ENCODE measurements at places on chromosomes 3 and 15.

DNA sequence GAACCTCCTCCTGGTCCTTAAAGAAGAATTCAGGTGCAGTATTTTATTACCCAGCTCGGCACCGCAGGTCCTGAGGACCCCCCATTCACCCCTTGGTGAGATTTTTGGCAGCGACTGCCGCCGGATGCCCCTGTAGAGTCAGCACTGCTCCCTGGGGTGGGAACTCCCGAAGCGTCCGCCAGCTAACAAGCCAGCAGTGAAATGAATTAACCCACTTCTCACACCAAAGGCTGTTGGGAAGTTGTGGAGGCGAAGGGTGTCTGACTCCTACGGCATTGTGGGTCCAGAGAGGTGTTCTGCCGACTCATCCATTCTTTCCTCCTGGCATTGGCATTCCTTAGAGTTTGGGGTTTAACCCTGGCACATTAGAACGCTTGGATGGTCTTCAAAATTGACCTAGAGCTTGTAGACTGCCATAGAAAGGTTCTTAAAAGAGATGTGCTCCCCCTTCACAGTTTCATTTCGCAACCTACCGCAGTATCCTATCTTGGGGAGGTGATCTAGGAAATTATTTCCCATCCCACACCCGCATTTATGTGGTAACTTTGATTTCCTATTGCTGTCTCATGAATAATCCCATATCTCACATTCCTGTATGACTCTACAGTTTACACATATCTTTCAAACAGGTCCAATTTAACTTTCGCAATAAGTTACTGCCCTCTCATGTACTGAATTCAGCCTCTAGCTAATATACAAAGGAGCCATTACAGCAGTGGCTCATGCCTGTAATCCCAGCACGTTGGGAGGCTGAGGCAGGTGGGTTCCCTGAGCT lies 879 bp upstream of the EIF5A2 start:
- DNase-seq = peak; percentile 92

GRCh38 chr3:74129056-74129455 lies 485.4 kb downstream of the CNTN3 start:
- DNase-seq = no peak

- no peak for DNase-seq
Measured at GRCh38 chr3:178267158-178267844, 268.9 kb upstream of the KCNMB2 start.

GRCh38 chr3:146280864-146281263 lies 30.0 kb upstream of the PLSCR4 start:
- DNase-seq = no peak

- DNase-seq = no peak
Measured at GRCh38 chr3:125024817-125025216, 31.0 kb downstream of the HEG1 start.

DNA sequence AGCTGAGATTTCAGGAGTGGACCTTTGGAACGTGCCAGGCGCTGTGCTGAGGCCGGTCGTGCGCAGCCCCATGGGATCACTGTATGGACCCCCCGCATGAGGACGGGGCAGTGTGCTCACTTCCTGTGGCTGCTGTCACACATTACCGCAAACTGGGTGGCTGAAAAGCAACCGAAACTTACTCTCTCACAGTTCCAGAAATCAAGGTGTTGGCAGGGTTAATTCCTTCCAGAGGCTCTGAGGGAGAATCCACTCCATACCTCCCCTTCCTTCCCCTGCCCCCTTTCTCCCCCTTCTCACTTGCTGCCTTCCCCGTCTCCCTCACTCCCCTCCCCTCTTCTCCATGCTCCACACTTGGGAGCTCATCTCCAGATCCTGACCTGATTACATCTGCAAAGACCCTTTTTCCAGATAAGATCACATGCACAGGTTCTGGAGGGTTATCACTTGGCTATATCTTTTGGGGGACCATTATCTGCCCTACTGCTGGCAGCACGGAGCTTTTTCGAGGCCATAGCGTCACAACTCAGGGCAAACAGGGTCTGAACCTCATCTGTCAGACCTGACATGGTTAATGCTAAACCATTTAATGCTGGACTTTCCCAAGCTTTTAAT lies 41.2 kb downstream of the KLF13 start:
- no peak for DNase-seq

- no peak for DNase-seq
Measured at GRCh38 chr15:57495041-57495440, 96.7 kb upstream of the MYZAP start.

- DNase-seq = no peak
Measured at GRCh38 chr15:47516558-47516957, 200.7 kb upstream of the SEMA6D start.

DNA sequence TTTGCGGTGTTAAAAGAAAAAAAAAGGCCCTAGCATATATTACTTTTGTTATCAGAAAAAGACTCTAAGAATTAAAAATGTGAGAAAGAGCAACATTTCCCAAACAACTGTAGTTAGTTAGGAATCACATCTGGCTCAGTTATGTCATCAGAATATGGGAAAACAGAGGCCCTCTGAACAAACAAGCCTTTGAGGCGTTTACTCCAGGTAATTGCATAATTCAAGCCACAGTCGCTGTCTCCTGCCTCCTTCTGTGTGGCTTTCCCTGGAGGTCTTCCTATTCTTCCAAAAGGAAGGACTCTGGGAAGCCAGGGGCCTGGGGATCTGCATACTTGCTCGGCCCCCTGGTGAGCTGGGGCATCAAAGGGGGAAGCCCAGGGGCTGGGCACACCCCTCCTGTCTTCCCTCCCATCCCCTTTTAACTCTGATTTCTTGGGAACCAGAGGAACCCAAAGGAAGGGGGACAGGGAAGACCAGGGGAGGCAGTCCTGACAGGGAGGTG lies 3.7 kb upstream of the FAM107A start:
- DNase-seq = no peak

- DNase-seq = no peak
Measured at GRCh38 chr3:159731254-159731653, 257.4 kb upstream of the IL12A start.

DNA sequence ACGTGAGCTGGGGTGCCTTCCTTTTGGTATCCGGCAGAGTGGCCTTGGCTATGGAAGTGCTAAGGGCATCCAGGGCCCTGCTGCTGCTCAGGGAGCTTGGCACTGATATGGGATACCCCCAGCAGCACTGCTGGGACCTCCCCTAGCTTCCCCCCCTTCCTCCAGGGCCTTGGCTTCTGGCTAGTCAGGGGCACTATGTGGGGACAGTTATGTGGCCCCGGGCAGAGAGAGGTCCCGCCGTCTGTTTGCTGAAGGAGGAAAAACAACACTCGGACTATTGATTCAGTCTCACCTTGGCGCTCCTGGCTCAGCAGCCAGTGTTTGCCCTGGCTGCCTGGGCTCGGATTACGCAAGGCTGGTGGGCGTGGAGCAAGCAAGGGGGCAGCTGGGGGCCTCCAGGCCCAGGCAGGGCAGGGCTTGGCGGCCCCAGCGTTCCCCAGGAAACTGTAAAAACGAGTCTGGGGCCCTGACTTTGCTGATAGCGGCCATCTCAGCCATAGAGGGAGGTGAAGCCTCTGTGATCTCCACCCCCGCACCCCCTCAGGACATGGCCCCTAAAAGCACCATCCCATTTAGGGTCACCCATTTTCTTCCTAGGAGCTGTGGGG lies 5.7 kb downstream of the FURIN start:
- DNase-seq = no peak

DNA sequence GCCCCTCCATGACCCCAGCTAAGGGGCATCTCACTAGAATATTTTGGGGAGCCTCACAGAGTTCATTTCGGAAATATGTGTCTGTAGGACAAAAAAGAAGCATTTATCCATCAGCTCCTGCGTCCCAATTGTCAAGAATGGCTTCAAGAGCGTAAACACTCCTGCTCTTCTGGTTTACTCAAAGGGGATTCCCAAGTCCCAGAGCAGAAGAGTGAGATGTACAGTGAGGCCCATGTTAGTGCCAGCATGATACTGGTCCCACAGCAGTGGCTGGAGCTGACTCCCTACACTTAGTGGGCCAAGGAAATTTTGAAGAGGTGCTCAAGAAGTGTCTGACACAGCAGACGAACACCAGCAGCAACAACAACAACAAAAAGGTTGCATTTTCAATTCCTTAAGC lies 34.9 kb upstream of the ARL8B start:
- no peak for DNase-seq

Data from SW480 (cell line).